ENCODE measurements at places on chromosomes 3 and 15.

DNA sequence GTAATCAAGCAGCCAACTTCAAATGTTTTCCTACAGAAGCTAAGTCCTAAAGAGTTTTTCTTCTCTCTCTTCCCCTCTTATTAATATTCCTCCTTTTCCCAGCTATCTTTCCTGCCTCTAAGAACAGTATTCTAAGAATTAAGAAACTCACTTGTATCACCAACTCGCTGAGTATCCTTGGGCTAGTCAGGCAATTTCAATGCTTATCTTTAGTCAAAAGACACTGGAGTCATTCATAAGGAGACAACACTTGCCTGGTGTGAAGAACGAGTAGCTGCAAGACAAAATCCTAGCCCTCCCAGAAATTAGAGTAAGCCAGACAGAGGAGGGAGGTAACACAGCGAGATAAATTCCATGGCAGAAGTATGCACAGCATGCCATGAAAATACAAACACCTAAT lies 10.7 kb downstream of the VGLL4 start:
- no peak for DNase-seq

DNA sequence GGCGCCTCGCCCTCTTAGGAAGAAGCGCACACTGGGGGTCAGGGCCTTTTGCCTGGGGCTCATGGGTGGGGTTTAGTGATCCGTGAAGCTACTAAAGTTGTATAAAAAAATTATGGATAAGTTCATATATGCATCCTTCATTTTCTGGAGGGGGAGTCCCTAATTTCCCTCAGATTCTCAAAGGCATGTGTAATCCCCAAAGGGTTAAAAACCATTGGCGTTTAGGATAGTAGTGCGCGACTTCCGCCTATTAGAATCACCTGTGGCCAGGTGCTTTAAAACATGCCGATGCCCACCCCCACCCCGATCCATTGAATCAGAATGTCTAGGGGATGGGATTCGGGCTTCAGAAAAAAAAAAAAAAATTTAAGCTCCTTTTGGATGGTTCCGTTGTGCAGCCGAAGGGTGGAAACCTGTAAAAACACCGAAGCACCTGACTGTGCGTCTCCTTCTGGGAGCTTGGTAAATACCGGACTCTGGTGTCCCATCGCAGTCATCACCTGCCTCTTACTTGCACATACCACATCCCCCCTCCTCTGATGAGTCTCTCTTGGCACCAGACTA lies 570 bp downstream of the APH1B start:
- no peak for DNase-seq

DNA sequence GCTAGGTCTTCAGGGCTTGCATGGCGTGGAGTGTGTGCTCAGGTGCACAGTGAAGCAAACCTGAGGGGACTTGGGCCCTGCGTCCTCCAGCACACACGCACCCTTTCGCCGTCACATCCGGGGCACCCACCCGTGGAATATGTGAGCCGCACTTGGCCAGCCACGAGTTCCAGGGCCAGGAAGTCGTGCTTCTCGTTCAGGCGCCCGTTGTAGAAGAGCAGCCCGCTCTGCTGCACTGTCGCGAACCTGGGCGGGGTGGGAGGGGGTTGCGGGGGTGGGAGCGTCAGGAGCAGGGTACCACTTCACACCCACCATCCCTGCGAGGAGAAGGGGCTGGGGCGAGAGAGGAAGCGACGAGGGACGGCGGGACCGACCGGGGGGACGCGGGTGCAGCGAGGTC lies 7.1 kb downstream of the CELSR3 start:
- DNase-seq = no peak

- DNase-seq = peak; percentile 29
Measured at GRCh38 chr3:73365756-73366397, 258.9 kb downstream of the PDZRN3 start.

- DNase-seq = no peak
Measured at GRCh38 chr3:136664771-136665170, 87.4 kb downstream of the STAG1 start.

GRCh38 chr3:153285982-153286381 lies 124.0 kb downstream of the RAP2B start:
- DNase-seq = no peak

DNA sequence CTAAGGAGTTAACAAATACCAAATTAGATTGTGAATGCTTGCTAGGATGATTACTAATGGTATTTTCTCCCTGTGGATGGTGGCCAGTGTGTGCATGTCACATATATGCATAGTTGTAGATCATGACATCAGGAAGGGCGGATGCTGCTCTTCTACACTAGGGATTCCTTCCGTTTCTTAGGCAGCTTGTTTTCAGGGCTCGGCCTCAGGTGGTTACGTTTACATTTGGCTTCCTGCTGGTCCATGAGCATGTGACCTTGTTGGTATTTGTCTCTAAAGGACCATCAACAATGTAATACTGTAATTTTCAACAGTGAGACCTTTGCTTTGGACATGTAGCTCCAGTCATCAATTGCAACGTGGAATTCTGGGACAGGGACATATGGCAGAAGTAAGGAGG lies 221.4 kb downstream of the NR1D2 start:
- DNase-seq = no peak

- DNase-seq = no peak
Measured at GRCh38 chr3:127077505-127078064, 94.7 kb downstream of the PLXNA1 start.

GRCh38 chr3:177050501-177051237 lies 146.6 kb downstream of the TBL1XR1 start:
- DNase-seq = peak; percentile 16

GRCh38 chr15:75198560-75199356 lies 2.9 kb upstream of the C15orf39 start:
- no peak for DNase-seq

- DNase-seq = no peak
Measured at GRCh38 chr15:78840661-78841375, 29.6 kb upstream of the ADAMTS7 start.

DNA sequence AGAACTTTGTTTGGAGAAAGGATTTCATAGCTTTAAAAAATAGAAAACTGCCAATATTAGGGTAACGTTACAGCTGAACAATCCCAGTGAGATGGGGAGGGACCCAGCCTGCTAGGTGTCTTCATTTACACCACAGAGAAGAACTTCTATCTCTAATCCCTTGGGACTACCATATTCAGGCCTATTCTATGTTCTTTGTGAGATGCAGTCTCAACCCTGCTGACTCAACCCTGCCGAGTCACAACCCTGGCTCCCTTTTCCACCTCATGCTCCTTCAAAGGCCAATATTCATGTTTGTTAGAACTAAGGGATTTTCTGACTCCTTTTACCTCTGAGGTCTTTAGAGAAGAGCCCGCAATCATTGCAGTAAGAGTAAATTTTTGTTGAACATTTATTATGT lies 350.5 kb downstream of the EPHB1 start:
- DNase-seq = no peak

- DNase-seq = no peak
Measured at GRCh38 chr15:72992841-72993252, 59.4 kb upstream of the NEO1 start.

DNA sequence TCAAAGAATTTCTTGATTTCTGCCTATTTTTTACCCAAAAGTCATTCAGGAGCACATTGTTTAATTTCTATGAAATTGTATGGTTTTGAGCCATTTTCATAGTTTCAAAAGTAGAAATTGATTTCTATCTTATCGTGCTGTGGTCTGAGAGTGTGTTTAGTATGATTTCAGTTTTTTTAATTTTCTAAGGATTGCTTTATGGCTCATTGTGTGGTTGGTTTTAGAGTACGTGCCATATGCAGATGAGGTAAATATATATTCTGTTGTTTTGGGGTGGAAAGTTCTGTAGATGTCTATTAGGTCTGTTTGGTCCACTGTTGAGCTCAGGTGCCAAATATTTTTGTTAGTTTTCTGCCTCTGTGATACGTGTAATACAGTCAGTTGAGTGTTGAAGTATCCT lies 487.1 kb upstream of the CBLB start:
- DNase-seq = no peak

DNA sequence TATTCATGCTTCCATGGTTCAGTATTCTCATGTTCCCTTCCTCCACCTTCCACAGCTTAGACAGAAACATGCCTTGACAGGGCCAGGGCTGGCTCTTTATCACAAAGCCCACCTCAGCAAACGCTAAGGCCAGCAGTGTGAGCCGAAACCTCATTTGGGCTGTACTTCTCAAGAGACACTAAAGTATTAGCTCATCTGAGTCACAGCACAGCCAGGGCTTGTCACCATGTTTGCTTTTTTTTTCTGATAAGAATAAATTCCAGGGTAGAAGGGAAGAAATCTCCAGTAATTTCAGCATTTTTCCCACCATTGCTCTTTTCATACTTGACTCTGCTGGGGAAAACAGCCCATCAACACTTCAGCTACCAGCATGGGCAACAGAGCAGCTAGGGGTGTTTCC lies 95.4 kb downstream of the MYLK start:
- no peak for DNase-seq

GRCh38 chr3:68699541-68699940 lies 232.8 kb downstream of the TAFA4 start:
- no peak for DNase-seq

DNA sequence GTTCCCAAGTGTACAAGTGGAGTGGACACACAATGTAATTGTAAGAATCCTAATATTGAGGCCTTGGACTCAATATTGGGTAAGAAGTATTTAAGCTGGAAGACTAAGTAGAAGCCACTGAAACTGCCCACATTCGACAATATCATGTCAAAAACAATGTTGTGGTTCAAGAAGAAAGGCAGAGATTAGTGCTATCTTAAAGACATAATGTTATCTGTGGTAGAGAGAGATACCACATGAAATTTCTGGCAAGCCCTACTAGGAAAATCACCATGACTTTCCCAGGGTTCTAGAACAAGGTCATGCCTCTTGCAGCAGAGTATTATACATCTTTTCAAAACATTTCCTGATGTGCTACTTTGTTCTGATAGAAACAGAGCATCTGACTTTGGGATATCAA lies 192.6 kb downstream of the RAP2B start:
- no peak for DNase-seq

DNA sequence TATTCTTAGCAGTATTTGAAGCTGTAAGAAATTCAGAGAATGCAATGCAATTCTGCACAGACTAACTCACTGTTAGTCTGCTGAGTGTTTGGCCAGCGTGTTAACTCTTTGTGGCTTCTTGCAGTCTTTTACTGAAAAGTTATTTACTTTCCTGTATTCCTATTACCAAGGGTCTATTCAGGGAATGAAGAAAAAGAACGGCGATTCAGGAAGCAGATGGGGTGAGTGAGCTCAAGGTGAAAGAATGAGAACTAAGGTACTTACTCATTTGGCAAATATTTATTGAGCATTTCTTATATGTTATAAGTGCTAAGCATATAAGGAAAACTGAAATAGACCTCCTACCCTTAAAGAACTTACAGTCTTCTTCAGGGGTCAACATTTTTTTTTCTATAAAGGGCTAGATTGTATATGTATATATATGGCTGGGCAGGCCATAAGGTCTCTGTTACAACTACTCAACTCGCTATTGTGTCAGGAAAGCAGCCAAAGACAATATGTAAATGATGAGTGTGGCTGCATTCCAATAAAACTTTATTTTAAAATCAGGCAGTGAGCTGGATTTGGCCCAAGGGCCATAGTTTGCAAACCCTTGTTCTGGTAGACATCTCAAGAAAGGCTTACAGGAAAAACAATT lies 271.9 kb upstream of the GADL1 start:
- peak; percentile 60 for DNase-seq

GRCh38 chr15:69511015-69511414 lies 58.4 kb downstream of the RPLP1 start:
- DNase-seq = no peak

All from AG04450 (cell line).